NCI-H1436 (cell line): ENCODE measurements at places on chromosomes 5 and 9.

- no peak for DNase-seq
Observed at GRCh38 chr9:81519816-81520495, 169.4 kb downstream of the TLE1 start.

DNA sequence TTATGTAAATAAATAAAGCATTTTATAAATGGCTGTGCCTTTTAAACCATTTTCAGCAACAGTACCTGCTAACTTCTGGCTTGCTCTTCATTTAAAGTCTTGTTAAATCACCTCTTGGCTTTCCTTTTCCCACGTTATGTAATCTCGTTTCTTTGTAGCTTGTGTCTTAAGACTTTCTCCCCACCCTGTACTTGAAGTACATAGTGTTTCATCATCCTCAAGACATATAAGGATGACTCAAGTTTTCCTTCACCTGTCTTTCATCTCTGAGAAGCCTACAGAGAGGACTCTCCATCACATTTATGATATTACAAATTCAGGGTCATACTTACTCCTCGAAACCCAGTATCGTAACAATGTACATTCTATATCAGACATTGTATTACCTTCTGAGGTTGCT lies 33.9 kb downstream of the PRELID2 start:
- DNase-seq: no peak

- DNase-seq: no peak
Observed at GRCh38 chr9:89438194-89438593, 59.7 kb downstream of the SEMA4D start.

GRCh38 chr9:89410641-89411350 lies 87.1 kb downstream of the SEMA4D start:
- no peak for DNase-seq

DNA sequence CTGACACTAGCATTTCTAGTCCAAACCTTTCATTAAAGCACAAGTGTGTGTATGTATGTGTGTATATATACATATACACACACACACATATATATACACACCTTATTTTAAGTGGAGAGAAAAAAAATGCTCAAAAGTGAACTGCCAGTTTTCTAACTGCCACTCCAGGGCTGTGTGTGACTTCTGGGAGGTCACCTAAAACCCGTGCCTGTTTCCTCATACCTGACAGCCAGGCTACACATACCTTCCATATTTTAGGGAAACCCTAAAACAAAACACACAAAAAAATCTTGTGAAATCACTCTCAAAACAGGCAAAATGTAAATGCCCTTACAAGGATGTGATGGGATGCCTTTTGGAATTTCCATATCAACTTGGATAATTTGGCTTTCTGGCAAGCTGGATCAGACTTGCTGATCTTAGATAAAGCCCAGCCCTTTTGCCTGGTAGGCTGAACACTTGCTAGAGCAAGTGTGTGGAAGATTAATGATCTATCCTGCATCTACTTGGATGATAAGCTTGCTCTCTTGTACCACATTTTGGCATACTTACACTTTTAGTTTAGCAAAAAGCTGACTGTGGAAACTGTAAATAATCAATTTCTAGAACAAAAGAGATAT lies 127.8 kb downstream of the GNAQ start:
- no peak for DNase-seq
